Midbrain (tissue), 1 donor: ENCODE measurements at places on chromosomes 4 and X.
A peak's percentile ranks its signal among the peaks of the same experiment; 100 is the strongest.

DNA sequence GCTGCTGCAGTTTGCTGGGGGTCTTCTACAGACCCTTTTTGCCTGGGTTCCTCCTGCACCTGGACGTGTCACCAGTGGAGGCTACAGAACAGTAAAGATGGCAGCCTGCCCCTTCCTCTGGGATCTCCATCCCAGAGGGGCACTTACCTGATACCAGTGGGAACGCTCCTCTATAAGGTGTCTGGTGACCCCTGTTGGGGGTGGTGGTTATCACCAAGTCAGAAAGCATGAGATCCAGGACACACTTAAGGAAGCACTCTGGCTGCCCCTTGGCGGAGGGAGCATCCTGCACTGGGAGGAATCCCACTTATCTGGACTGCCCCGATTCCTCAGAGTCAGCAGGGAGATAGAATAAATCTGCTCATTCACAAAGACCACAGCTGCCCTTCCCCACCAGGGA, 218.9 kb upstream of the GALNTL6 start:
- no peak for DNase-seq

DNA sequence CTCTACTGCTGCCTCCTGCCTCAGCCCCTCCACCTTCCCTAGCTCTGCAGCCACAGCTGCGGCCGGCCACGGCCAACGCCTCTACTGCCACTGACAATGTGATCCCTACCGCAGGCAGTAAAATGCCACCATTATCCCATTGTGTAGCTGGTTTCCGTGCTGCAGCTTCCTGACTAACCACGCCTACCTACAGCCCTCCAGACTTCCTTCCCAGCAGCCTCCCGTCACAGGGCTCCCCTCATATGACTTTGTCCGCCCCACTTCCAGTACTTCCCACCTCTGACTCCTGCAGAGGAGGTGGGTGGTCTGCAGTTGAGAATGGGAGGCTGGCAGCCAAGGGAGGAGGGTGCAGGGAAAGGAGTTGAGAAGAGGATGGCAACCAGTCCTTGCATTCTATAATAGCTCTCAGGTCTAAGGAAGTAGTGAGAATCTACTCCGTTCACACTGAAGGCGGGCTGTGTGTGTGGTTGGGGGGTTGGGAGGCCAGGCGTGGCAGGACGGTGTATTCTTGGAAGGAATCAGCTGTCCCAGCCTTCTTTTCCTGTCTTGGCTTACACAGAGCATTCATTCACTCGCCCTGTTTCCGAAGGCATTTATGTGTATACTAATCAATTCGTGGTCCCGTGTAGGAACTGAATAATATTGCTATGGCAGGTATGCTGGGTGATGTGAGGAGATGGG, 33.1 kb upstream of the USP51 start:
- peak; percentile 1 for DNase-seq

DNA sequence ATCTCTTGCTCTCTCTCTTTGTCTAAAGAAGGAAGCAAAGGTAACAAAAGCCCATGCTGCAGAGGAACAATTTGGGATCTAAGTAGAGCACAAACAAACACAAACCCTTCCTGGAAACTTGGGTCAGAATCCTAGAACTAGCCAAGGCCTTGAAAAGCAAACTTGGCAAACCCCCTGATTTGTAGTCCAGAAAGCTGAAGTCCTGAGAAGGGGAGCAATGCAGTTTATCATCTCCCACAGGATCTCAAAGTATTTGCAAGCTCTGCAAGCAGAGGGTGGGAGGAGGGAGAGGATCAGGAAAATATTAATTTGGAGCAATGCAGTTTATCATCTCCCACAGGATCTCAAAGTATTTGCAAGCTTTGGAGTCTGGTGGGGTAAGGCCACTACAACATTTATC, 379.5 kb upstream of the FGF13 start:
- DNase-seq: no peak

DNA sequence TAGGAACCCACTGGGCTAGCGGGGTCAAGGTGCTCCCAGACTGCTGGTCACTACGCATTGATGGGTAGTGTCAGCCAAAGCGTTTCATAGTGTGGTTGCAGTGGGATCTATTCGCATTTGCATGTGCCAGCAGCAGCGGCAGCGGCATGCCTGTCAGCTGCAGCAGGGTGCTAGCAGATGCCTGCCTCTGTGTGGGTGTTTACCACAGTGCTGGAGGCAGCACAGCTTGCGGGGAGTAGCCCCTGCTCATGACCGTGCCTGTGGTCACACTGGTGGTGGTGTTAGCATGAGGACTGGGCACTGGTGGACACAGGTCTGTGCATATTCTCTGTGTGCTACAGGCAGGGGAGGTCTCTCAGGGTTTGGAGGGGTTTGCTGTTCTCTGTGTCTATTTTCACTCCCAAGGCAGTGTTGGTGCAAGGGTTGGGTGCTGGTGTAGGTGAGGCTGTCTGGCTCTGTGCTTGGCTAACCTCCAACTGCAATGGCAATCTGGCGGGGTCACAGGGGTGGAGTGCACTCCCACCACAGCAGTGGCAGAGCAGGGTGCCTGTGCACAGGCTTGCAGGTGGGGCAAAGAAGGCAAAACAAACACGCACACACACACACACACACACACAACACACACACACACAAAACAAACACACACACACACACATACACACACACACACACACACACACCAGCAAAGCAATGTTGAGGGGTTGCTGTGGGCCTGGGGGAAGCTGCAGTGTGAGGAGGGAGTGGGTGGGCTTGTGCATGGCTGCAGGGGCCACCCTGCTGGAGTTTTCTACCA, 184.4 kb downstream of the GLUD2 start:
- no peak for DNase-seq

DNA sequence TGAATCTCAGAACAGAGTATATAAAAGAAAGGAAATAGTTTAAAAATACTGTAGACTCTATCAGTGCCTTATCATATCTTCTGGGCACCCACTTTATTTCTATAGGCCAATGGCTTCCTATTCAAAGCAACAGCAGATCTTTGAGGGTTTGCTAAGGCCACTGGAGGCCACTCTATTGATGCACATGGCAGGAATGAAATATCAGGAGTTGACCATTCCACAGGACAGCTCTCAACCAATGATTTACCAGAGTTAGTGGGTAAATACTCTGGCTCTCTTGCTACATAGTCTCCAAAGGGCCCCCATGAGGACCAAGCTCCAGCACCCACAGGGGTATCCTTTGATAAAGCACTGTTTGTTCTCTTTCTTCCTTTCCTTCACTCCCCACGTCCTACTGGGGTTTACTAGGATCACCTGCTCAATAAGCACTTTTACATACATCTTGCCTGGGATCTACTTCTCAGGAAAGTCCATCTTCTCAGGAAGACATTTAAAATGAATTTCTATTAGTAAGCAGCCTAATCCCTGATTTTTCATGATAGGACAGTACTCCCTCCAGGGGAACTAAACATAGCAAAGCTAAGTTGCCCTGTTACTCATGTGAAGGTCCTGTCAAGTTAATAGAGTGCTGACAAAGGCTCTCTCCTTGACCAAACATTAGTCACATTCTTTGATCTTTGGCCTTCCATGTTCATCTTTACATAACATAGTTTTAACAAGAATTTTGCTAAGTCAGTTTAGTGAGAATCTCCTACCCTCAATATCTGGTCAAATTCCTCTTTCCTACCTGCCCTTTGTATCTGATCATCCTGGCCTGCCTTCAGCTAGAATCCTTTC, 459.7 kb downstream of the GRXCR1 start:
- DNase-seq: no peak

DNA sequence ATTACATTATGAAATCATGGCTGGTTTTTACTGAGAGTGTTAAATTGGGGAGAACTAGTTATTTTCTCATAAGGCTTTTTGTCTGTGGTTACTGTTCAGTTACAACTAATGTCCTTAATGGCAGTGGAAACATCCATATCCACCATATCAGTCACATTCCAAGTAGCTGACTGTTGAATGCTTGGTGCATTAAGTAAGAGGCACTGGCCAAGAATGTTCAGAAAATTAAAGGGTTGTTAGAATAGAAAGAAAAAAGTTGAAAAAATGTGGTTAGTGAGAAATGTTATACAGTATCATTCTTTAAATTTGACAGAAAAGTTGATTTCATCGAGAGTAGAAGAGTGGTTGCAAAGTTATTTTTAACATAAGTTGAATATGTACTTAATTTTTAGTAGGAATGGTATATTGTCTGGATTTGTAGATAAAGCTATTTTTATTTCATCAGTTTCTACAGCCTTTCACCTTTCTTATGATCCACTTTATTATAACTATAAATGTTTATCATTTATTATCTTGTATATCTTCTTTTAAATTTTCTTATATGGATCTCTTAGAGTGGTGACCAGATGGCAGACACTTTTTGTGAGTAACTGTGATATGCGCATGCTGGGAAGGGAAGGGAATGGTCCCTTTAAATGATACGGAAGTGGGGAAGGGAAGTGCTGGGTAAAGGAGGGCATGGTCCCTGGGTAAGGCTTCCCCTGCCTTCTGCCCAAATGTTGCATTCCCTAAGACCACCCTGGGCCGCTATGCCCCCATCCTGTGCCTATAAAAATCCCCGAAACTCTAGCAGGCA, 2407.1 kb downstream of the ARAP2 start:
- DNase-seq: no peak

DNA sequence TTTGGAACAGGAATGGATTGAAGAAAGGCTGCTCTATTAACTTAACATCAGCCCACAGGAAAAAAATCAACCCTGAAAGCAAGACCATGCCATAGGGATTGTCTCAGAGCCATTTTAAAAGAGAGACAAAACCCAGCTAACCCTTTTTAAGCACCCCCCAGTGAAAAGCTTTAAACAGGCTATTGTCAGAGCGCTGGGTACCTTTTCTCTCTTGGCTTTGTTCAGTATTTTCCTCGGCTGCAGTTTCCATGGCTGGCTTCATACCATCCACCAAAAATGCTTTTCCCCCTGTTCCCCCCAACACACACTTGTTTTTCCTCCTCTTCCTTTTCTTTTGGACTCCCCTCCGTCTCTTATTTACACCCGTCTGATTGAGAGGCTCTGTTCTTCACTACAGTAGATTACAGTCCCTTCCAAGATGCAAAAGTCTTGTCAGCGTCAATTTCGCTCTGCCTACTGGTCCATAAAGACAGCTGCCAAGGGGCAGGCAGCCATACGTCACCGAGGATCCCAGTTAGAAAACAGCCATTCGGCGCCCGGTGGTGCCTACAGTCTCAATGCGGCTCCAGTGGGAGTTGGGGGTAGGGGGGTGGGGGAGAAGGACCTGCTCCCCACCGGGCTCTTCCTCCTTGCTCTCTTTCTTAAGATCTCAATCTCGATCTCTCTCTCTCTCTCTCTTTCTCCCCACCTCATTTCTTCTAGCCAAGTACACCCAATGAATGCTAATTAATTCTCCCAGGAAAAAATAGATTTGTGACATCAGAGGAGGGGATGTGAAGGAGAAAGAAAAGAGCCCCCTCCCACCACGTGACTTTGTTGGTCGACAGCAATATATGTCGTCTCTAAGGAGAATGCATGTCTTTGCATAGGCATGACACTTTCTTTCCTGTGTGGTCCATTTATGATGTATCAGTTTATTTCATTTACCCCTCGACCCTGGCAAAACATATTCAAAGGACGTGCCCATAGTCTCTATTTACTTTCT, at the start of gene GPM6B:
GPM6B (minus strand) TSS at position 451 of the 985 bp plus-strand sequence; CDS start at position 262, 189 bp downstream.
- DNase-seq: peak; percentile 71

DNA sequence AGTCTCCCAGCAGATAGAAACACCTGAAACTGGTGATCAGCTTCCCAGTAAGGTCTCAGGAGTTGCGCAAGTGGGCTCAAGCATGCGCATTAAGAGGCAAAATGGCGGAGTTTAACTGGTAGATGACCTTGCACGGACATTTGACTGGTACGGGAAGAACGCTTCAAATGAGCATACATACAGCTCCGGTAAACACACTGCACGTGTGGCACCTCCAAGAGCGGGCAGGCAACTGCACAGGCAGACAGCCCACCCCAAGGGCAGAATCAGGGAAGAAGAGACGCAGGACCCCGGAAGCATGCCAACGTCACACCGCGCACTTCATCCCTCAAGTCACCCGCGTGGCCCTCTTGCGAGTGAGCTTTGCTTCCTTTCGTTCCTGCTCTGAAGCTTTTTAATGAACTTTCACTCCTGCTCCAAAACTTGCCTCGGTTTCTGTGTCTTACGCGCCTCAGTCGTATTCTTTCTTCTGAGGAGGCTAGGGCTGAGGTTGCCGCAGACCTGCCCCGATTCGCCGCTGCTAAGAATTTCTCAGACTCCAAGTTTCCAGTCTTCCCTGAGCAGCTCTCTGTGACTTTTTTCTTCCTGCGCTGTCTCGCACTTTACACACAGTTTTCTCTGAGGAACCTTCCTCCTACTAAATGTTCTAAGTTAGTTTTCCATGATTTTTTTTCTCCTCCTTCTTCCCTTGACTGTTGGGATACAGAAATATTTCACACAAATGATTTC, 180.7 kb upstream of the ZFP42 start:
- DNase-seq: no peak

GRCh38 chrX:118751950-118752783, 24.8 kb downstream of the IL13RA1 start:
- no peak for DNase-seq

GRCh38 chr4:186592966-186593586, 37.7 kb upstream of the MTNR1A start:
- no peak for DNase-seq

- no peak for DNase-seq
These were observed 16.2 kb downstream of the TBC1D9 start for GRCh38 chr4:140739971-140740370.

- no peak for DNase-seq
These were observed 293.2 kb downstream of the UNC5C start for GRCh38 chr4:95255396-95256107.

- no peak for DNase-seq
These were observed 541.4 kb upstream of the BOD1L1 start for GRCh38 chr4:14168919-14169318.

DNA sequence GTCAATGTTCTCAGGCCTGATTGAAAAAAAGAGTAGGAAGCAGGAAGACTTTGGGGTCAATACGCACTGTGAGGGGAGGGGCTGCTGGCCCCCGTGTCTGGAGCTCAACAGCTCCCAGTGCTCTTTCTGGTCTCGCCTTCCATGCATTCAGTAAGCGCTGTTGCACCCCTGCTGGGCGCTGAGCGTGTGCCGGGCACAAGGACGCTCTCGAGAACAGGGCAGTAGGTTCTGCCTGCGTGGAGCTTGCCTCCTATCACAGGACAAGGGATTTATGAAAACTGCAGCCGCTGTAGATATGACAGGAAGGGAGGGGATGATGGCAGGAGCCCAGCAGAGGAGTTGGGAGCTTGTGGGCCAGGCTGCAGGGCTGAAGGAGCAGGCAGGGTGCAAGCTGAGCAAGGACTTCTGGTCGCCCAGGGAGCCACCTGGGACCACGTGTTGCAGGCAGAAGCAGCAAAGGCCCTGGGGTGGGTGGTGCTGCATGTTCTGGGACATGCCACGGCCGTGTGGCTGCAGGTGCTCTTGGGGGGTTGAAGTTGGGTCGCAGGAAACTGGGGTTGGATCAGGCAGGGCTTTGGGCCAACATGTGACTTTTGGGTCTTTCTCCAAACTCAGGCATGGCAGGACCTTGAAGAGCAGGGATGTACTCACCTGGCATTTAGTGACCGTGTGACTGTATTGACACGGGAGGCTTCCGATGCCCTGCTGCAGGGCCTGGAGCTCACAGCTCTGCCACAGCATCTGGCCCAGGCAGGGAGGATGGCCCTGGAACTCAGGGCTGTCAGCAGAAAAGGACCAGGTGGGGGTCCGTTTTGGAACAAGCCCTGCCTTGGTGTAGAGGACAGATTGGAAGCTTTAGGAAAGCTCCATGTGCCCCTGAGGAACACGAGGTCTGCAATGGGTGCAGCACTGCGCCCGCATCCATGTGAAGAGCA, 97.9 kb downstream of the CPZ start:
- DNase-seq: no peak
